AG20443 (cell line): ENCODE measurements at places on chromosomes 6 and 20.

DNA sequence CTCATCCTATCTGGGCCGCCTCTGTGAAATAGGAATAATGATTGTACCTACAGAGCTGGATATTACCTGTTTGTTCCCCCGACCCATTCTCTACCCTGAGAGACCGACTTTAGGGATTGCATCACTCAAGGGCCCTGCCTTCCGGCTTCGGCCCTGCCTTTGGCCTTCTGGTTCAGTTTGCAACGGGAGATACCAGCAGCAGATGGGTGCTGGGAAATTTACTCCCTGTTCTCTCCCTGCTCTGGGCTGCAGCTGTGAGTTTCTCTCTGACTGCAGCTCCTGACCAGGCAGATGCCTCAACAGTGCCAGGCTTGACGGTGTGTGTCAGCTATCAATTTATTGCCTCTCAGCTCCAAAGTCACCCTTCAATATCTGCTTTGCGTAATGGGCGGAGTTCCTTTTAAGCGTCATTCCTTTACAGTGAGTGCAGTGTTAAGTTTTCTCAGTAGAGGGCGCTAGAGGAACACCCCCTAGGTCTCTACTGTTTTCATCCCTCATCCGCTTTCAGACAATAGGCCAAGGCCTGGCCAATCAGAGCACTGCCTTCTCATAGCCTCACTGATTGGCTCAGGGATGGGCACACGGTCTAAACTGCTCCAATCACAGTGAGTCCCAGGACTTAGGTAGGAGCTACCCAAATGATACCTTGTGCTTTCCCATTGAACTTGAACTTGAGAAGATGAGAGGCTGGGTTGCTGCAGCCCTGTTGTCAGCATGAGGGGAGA is 30.0 kb downstream of the KCNG1 start:
- DNase-seq, result peak; percentile 77

- DNase-seq, result no peak
Observed at GRCh38 chr6:100701728-100702127, 179.4 kb downstream of the ASCC3 start.

DNA sequence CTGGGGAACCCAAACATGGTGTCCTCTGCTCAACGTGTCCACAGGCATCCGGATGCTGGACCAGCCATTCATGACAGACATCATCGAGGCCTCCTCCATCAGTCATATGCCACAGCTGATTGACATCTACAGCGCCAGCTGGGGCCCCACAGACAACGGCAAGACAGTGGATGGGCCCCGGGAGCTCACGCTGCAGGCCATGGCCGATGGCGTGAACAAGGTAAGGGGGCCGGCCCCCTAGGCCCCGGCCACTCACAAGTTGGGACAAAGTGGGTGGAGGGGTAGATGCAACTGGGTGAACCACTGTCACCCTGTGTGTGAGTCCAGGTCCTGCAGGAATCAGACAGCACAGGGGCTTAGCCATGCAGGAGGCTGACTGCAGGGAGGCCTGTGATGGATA is 94.5 kb downstream of the BFSP1 start:
- DNase-seq, result no peak

GRCh38 chr6:18473755-18474154 is 86.6 kb downstream of the RNF144B start:
- DNase-seq, result no peak

- DNase-seq, result no peak
Observed at GRCh38 chr6:140459209-140459608, 1084.8 kb upstream of the CITED2 start.

DNA sequence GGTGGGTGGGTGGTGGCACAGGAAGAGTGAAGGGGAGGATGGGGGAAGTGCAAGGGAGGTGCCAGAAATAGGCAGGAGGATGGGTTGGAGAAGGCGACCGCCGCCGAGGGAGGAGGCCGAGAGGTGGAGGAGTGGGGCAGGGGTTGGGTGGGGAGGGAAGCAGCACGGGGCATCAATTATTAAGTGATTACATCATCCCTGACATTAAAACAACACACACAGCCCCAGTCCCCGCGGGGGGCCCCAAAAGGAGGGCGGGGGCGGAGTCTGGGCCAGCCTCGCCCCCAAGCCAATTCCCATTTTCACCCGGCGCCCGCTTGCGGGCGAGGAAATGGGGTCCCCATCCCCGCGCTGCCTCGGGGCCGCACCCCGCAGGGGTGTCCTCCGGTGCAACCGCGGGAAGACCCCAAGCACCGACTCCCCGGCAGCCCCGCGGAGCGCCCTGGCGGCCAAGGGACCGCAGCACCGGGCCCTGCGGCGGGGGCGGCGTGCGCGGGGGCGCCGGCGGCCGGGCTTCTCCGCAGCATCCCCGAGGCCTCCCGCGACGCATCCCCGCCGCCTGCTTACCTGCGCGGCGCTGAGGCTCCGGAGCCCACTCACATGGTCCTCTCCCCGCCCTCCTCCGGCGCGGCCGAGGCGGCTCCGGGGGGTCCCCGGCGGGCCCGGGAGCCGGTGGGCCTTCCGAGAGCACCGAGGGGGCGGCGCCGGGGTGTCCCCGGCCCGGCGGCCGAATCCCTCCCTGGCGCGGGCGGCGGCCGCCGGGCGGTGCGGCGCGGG is 663 bp downstream of the FYN start:
- DNase-seq, result peak; percentile 54

GRCh38 chr6:12369781-12370262 is 79.7 kb downstream of the EDN1 start:
- DNase-seq, result no peak

GRCh38 chr6:144335914-144336313 is 50.8 kb downstream of the UTRN start:
- no peak for DNase-seq

DNA sequence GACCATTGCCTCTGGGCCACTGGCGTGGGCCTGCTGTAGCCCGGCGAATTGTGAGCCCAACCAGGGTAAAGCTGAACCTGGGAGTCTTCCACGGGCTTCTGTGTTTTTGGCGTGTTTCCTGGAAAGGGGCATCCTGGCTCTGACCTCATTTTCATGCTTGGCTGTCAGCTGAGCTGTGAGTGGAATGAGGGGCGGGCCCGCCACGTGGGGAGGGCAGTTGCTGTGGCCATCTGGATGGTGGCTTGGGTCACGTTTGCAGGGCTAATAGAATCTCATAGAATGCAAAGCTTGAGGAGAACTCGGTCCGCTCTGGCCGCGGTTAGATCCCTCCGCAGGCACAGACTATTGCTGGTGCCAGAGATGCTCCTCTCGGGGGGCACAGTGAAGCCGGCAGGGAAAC is 263.0 kb downstream of the SMOC2 start:
- no peak for DNase-seq

GRCh38 chr20:33233129-33233774 is 2.5 kb upstream of the BPIFA1 start:
- no peak for DNase-seq

DNA sequence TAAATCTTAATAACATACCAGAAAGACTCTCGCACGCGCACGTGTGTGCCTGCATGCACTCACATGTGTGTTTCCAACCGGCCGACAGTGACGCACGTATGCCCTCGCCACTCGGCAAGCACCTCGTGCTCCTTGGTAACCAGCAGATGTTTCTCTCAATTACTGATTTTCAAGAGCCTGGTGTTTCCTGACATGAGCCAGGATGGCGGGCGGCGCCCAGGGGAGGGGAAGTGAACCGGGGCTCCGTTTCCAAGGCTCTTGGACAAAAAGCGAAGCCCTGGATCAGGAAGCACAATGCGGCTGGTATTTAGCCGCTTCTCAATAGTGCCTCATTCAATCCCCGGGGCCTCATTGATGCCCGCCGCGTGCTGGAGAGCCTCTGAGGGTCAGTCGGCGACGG is 37.7 kb downstream of the PMEPA1 start:
- DNase-seq, result peak; percentile 66

GRCh38 chr6:116405138-116405537 is 34.4 kb downstream of the DSE start:
- DNase-seq, result peak; percentile 54

DNA sequence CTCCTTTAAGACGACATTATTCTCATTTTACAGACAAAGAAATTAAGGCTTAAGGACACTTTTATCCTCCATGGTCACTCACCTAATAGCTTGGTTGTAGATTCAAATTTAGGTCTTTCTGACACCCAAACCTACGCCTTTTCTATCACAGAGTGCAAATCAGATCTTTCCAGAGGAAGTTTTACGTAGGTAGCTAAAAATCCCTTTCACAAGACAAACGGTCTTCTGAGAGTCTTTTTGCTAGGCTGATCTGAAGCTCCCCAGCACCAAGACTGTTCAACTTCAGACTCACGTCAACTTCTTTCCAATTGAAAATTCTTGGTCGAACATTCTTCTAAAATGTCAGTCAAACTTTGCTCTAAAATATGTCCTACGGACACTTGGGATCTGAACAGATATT is 46.5 kb downstream of the BLOC1S5 start:
- DNase-seq, result no peak

- peak; percentile 94 for DNase-seq
Observed at GRCh38 chr6:56938649-56939191, 16.2 kb upstream of the BEND6 start.

DNA sequence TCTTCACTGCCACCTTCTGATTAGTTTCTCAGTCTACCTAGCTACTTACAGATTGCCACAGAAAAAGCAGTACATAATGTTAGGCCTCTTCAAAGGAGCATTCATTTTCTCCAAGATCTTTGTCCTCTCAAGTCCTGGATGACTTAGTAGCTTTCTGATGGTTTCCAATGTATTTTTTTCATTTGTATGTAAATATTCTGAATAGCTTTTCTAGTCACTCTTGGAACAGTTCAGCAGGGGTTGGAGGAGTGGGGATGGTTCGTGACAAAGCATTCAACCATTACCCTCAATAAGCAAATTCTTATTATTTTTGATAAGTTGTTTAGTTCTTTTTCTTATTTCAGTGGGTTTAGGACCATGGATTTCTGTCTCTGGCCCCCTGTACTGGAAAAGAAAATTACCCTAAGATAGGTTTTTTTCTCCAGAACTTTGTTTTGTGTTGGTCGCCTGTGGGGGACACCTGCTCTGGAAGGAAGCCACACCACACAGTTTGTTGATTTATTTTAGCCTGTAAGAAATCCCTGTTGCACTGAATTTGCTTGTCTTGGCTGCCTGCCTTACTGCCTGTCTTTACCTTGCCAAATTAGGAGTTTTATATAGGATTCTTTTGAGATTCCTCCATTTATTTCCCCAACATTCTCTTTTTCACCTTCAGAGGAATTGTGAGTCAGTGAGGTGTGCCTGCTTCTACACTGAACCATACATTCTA is 247.9 kb downstream of the RFPL4B start:
- no peak for DNase-seq

DNA sequence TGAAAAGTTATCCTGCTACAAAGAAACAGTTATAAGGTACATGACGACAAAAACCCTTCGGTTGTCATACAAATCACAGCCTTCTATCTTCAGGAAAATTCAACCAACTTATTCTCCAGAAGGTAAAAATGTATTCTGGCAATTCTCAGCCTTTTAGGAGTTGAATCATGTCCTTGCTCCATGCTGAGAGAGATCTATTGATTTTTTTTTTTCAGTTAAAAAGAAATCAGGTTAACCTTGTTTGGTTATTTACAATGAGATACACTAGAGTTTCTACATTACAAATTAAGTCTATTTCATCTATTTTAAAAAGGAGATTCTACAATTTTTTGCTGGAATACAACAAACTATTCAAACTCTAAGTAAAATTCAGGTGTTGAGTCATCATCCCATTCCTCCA is 45.4 kb downstream of the ROS1 start:
- DNase-seq, result no peak

- no peak for DNase-seq
Observed at GRCh38 chr20:21507400-21508229, 6.2 kb downstream of the NKX2-2 start.

GRCh38 chr20:42938441-42939205 is 251.1 kb downstream of the PTPRT start:
- DNase-seq, result no peak

DNA sequence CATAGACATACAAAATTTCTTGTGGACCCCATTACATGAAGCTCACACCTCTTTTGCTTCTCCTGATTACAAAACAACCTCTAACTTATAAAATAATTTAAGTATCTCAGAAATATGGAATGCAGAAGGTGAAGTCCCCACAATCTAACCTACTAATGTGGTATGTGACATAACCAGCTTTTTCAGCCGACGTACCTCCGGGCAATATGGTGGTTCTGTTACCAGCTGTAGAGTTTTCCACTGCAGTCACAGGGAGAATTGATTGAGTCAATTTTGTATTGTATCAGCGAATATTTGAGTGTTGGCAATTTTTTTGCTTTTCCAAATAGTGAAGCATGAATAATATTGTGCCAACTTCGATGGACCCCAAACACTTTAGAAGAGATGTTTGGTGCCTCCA is 15.7 kb upstream of the SPO11 start:
- no peak for DNase-seq

- DNase-seq, result no peak
Observed at GRCh38 chr6:42530296-42530695, 33.5 kb upstream of the UBR2 start.

GRCh38 chr20:19774135-19774933 is 16.3 kb downstream of the RIN2 start:
- DNase-seq, result no peak

DNA sequence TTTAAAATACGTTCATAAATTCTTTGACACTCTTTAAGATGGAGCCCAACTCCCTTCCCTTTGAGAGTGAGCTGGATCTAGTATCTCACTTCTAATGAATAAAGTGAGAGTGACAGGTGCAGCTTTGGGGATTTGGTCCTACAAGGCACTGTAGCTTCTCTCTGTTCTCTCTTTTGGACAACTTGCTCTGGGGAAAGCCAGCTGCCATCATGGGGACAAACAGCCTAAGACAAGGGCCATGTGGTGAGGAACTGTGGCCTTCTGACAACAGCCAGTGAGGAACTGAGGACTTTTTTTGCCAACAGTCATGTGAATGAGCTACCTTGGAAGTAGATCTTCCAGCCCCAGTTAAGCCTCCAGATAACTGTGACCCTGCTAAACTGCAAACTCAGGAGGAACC is 272.8 kb upstream of the AGPAT4 start:
- DNase-seq, result no peak

- no peak for DNase-seq
Observed at GRCh38 chr20:47963022-47963421, 177.7 kb upstream of the SULF2 start.

DNA sequence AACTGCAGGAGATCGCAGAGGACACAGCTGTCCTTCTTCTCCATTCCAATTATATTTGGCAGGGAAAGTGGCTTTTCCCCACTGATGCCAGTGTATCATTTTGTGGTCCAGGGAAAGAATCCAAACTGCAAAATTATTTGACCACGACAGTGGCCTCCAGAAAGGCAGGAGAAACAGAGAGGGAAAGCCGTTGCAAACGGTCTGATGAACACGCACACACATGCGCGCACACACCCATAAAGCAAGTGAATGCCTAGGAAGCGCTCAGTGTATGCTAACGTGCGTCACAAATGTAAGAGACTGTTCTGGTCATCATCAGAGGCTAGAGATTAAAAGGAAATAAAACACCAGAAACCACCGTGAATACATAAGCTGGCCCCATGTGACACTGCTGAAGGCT is 54.0 kb downstream of the NPEPL1 start:
- DNase-seq, result no peak

GRCh38 chr6:160070427-160070826 is 51.2 kb upstream of the SLC22A1 start:
- no peak for DNase-seq

DNA sequence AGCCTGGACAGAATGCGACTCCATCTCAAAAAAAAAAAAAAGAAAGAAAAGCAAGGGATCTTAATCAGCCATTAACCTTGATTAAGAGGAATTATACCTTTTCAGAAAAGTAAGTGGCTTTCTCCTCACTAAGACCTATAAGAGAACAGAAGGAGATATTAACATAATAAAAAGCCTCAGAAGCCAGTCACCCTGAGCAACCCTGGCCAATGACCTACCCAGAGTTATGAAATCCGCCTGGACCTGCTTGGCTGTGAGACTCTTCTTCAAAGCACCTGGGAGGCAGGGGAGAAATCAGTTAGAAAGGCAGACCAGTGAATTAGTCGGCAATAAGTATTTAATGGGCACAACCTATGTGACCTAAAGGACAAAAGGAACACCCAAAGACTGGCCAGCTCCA is 32.7 kb upstream of the C20orf203 start:
- no peak for DNase-seq
